ENCODE measurements at places on chromosomes 7 and 10. TPM values are rescaled to one million over a fixed set of nuclear protein-coding genes. Genes with fewer than 3 reads are reported as not detected.

GRCh38 chr7:74505471-74506324 is 52.0 kb downstream of the GTF2IRD1 start:
- no peak for DNase-seq
- H3K27me3 ChIP-seq, result no peaks in the 10 kb centered on the region
- peaks cover 2% of the 10 kb centered on the region for H3K4me1 ChIP-seq
- no peaks in the 10 kb centered on the region for H3K36me3 ChIP-seq

DNA sequence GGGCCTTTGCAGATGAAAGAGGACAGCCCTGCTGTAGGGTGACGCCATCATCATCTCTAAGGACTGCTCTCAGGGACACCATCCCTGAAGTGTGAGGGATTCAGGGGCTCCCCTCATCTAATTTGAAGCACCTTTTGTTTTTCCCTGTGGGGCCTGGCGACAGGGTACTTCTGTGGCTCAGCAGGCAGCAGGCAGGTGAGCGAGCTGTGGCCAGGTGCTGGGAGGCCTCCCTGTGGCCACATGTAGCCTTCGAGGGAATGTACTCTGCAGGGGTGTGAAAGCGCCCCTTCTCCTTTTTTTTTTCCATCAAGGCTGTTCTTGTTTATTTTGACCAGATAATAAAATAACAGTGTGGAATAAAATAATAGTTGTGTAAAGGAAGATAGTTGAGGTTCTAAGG is 118.2 kb upstream of the DPP6 start:
- no peak for DNase-seq
- no peaks in the 10 kb centered on the region for H3K4me1 ChIP-seq
- H3K36me3 ChIP-seq, result no peaks in the 10 kb centered on the region
- no peaks in the 10 kb centered on the region for H3K27me3 ChIP-seq

GRCh38 chr10:88489107-88489506 is 94.0 kb downstream of the RNLS start:
- no peaks in the 10 kb centered on the region for H3K27me3 ChIP-seq
- no peak overlapping the region for H3K27ac ChIP-seq
- no peaks in the 10 kb centered on the region for H3K36me3 ChIP-seq
- DNase-seq, result no peak
- H3K4me1 ChIP-seq, result no peaks in the 10 kb centered on the region

DNA sequence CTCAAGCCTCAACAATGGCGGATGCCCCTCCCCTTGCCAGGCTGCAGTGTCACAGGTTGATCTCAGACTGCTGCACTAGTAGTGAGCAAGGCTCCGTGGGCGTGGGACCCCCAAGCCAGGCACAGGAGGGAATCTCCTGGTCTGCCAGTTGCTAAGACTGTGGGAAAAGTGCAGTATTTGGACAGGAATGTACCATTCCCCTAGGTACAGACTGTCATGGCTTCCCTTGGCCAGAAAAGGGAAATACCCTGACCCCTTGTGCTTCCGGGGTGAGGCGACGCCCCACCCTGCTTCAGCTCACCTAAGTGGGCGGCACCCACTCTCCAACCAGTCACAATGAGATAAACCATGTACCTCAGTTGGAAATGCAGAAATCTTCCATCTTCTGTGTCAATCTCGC is 44.0 kb upstream of the TMEM243 start:
- H3K27ac ChIP-seq, result no peak overlapping the region
- no peaks in the 10 kb centered on the region for H3K36me3 ChIP-seq
- no peaks in the 10 kb centered on the region for H3K4me1 ChIP-seq
- H3K4me3 ChIP-seq, result no peak overlapping the region
- no peak for DNase-seq
- H3K27me3 ChIP-seq, result no peaks in the 10 kb centered on the region

DNA sequence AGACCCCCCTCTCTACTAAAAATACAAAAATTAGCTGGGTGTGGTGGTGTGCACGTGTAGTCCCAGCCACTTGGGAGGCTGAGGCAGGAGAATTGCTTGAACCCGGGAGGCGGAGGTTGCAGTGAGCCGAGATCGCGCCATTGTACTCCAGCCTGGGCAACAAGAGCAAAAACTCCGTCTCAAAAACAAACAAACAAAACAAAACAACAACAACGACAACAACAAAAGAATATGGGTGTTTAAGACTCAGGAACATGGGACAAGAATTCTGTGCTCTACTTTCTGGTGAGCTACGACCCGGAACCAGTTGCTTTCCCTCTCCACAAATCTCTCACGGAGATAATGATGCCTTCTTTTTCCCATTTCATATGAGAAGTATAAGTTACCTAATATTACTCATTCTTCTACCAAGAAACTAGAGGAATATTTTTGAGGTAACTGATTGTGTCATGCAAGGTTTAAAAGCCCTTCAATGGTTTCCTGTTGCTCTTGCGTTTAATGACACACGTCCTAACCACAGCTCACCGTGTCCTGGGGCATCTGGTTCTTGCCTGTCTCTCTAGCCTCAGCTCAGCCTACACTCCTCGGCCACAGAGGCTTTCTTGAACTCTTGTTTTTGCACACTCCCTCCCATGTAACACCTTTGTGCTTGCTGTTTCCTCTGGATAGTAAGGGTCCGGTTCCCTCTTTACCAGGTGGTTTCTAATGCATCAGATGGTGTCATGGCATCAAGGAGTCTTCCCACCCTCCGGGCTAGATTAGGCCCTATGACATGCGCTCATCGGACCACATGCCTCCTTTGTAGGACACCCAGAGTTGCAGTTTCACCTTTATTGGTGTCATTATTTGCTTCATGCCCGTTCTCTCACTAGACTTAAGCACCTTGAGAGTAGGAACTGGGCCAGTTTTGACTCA is 67.5 kb downstream of the PFKFB3 start:
- H3K27ac ChIP-seq, result no peak overlapping the region
- no peaks in the 10 kb centered on the region for H3K36me3 ChIP-seq
- no peak for DNase-seq

DNA sequence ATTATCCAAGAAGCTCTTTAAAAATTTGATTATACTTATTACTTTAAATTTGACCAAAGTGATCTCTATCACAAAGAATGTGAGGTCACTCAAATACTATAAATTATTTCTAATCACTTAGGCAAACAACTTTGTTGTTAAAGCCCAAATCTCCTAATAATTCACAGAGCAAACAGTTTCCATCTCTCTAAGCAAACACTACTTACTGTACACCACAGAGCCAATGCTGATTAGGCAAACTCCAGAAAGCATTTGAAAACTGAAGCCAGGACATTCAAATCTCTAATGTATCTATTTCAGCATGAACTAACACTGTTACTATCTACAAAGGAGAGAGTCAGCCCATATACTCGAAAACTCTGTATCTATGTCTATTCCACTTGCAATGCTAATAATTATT is 107.1 kb downstream of the RNF32 start:
- no peak overlapping the region for H3K27ac ChIP-seq
- no peaks in the 10 kb centered on the region for H3K36me3 ChIP-seq
- peaks cover 13% of the 10 kb centered on the region for H3K4me1 ChIP-seq
- H3K27me3 ChIP-seq, result no peaks in the 10 kb centered on the region

Gene TYW1B
- 1.8 TPM for total RNA-seq

Gene ARHGAP22
- total RNA-seq, result 6.2 TPM

Gene MRLN
- not detected for total RNA-seq

Gene ZNF107
- 5.7 TPM for total RNA-seq

Gene CUBN
- 2.7 TPM for total RNA-seq

All from astrocyte (in vitro differentiated cells and primary cell).